ENCODE measurements at places on chromosomes 7 and 10.
A peak's percentile ranks its signal among the peaks of the same experiment; 100 is the strongest.

DNA sequence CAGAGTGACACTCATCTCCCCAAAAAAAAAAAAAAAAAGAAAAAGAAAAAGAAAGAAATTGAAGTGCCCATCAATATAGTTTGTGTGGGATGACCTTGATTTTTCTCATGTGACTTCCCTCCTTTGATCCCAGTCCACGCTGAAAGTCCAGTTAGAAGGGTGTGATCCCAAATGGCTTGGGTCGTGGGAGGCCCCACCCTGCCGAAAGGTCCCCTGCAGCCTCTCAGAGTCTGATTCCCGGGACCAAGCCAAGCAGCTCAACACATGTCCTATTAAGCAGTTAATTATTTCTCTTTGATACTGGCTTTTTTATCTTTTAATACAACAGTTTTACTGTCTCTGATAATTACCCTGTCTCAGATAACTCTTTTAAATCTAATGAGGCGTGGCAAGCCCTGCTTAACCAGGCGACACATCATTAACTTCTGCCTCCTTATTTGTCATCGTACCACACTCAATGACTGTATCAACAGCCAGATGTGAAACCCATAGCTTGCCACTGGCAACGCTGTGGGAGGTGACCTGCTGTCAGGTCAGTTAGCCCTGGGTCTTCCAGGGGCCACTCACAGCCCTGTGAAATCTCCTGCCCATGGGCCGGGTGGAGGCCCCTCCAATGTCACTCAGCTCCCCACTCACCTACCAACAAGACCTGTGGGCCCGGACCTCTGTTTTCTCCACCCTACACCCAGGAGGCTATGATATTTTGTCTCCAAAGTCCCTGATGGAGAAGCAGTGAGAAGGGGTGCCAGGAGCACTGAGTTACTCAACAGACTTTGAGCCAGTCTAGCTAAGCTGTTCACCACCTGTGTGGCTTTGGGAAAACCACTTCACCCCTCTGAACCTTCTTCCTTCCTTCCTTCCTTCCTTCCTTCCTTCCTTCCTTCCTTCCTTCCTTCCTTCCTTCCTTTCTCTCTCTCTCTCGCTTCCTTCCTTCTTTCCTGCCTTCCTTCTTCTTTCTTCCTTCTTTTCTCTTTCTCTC is 110.0 kb upstream of the SFMBT2 start:
- no peak for DNase-seq

DNA sequence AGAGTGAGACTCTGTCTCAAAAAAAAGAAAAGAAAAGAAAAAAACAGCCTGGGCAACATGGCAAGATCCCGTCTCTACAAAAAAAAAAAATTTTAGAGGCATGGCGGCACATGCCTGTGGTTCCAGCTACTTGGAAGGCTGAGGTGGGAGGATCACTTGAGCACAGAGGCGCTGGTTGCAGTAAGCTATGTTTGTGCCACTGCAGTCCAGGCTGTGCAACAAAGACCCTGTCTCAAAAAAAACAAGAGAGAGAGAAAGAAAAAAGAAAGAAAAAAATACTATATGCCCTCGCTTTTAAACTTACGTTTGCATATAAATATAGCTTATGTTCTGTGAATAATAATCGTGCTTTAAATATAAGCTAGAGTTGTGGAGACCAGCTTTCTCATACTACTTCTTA is 11.2 kb downstream of the HACD1 start:
- DNase-seq: no peak

DNA sequence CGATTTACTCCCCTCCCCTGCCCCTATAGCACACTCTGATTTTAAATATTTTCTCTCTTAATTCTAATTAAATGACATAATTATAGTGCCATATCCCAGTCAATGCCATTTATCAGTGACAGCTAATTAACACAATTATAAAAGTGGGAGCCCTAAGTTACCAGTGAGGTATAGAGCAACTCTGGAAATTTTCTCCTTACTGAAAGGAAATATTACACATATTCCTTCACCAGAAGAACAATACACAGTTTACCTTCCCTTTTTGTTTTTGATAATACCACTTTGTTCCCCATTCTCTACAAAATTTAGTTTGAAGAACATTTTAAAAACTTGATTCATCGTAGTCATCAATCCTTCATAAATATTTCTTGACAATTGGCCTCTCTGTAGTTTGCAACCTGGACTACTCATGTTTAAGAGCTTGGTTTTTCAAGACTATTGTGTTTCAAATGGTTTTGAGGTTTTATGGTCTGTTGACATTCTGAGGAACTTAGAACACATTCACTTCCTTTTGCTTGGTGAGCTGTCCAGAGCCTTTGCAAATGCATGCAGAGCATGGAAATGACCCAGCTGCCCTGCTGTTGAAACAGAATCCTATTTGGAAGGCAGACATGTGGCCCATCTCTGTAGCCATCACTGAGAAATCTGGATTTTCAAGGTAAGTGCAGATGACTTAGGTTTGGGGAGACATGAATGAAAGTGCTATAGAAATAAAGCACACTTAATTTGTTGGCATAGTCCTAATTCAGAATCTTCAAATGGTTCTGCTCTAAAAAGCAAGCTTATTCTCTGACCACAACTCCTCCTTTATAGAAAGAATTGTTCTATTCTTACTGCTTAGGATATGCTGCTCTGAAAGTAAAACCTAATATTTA is at the start of gene GPR141:
GPR141 (plus strand) TSS at position 521 of the 875 bp plus-strand sequence. CDS start 56,628 bp downstream, outside the sequence.
- DNase-seq: no peak

GRCh38 chr10:71028066-71028465 is 139.7 kb upstream of the PCBD1 start:
- no peak for DNase-seq

GRCh38 chr7:16603633-16604032 is 41.9 kb downstream of the ANKMY2 start:
- no peak for DNase-seq

- no peak for DNase-seq
These were observed 584.7 kb downstream of the GALNT17 start for GRCh38 chr7:71716690-71717089.

DNA sequence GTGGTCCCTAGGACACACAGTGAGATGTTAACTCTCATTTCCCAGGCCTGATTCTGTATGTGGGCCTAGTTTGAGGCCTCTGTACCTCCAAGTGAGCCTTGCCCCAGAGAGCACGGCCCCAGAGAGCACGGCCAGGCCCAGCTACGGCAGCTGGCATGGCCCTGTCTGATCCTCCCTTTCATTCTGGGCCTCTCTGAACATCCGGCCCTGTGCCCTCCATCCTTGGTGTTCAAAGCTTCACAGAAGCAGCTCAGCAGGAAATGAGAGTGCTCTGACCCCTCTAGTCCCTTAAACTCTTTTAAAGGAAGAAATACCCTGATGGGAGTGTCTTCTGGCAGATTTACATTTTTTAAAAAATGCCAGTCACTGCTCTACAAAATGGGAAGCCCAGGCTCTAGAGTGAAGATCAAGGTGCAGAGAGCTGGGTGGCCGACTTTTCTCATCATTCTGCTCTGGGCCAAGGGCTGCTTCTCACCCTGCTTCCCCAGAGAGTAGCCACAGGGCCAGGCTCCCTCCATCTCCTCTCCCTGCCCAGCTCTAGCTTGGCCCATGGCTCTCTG is 171.9 kb downstream of the RPS24 start:
- no peak for DNase-seq

GRCh38 chr7:137366995-137367394 is 23.5 kb upstream of the PTN start:
- no peak for DNase-seq

- DNase-seq: peak; percentile 5
These were observed 84.2 kb upstream of the MKI67 start for GRCh38 chr10:128210215-128211063.

DNA sequence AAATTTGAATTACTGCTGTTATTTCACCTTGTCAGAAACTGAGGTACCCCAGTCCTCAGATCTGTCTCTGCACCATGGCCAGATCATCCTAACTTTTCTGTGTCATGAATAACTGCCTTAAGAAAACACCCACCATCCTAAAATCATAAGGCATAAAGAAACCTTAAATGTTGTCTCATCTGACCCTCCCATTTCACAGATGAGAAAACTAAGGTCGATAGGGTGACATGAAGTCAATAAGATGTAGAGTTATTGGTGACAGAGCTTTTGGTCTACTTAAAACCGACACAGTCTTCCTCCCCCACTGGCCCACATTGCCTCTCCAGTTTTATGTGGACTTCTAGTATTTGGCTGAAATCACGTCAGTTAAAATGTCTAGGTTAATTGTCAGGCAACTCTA is 101.5 kb upstream of the PDCD4 start:
- DNase-seq: no peak

DNA sequence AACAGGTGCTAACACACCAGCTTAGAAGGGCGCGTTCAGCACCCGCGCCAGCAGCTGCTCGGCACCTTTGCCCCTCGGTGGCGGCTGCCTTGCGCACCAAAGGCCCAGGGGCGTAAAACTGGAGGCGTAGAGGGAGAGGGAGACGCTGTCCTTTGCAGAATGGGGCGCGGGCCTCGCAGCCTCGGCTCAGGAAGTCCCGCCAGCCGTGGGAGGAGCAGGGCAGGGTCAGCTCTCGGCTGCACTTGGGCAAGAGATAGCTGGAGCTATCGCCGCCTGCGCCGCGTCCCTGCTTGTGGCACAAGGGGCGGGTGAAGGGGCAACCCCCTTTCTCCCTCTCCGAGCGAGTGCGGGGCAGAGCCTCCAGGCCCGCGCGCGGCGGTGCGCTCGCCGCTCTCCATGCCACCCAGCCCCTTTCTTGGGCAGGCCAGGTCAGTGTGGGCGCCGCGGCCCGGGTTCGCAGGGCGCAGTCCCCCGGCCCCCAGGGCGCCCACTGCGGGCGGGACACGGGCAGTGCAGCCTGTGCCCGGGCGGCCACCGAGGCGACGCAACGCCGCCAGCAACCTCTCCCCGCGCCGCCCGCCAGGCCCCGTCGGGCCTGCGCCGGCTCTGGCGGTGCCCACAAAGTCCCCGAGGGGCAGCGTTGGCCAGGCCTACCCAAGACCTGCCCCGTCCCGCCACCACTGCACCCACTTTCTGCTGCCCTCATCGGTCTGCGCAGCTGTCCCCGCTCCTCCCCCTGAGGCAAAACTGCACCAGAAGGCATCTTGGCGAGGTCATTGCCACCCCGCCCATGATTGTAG is 4.1 kb downstream of the NEUROD6 start:
- DNase-seq: no peak

DNA sequence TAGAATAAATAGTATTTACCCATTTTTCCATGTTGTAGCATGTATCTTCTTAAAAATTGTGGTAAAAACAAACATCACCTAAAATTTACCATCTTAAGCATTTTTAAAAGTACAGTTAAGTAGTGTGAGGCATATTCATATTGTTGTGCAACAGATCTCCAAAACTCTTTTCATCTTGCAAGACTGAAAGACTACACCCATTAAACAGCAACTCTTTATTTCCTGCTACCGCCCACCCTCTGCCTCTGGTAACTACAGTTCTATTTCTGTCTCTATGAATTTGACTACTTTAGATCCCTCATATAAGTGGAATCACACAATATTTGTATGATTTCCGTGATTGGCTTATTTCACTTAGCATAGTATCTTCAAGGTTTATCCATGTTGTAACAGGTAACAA is 40.0 kb upstream of the AGBL3 start:
- DNase-seq: no peak

DNA sequence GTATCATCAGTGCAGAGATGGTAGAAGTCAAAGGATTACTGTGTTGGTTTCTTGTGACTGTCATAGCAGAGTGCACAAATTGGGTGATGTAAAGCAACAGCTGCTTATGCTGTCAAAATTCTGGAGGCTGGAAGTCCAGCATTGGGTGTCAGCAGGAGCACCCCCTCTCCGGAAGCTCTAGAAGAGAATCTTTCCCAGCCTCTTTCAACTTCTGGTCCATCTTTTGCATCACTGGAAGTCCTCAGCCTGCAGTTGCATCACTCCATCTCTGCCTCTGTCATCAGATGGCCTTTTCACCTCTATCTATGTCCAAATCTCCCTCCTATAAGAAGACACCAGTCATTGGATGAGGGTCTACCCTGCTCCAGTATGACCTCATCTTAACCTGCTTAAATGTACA is 35.8 kb upstream of the GALNTL5 start:
- no peak for DNase-seq

DNA sequence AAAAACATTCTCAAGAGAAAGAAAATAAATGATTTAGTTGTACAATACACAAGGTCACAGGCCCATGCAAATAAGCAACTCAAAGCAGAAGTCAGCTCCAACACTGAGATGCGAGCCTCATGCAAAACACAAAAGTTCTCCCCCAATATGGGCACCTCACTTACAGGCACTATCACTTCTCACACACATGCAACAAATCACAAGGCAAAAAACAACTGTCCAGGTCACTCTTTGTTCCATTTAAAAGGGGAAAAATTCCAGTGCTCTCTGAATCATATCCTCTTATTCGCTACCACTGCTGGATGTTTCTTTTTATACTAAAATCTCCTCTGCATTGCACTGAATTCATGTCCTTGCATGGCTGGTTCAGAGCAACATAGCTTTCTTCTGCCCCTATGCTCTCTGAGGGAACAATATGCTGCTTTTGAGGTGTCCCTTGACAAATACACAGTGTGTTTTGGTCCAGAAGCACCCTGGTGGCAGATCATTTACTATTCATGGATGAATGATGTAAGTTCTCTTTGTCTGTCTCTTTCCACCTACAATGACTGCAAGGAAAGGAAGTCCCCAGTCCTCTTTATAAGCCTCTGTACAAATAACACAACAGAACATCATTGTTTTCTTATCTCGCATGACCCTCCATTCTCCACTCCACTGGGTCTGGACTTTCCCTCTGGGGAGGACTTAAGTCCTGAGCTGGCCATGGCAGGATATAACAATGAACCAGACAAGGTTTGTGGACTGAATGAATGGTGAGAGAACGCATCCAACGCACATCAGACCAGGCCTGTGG is 85.4 kb upstream of the GSDME start:
- no peak for DNase-seq

DNA sequence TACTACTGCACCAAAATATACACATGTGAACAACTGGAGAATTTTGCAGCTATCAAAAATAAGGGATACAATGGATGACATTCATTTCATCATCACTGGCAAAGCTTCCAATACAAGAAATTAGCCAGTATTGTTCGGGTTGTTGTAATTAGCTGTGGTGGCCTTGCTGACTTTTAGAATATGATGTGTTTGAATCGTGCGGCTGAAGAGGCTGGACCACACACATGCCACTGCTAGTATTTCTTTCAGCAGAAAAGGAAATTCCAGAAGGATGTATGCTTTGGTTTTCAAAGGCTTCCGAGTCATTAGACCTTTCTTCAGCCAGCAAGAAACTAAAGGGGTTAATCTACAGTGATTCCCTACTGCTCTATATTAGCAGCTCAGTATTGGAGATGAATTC is 16.6 kb downstream of the RPP38 start:
- no peak for DNase-seq

GRCh38 chr10:23325132-23325531 is 19.5 kb downstream of the C10orf67 start:
- no peak for DNase-seq

GRCh38 chr7:98265841-98266271 is 13.8 kb upstream of the TECPR1 start:
- no peak for DNase-seq

- no peak for DNase-seq
These were observed 1.4 kb upstream of the VSTM4 start for GRCh38 chr10:49116509-49117375.

All from nucleus accumbens (tissue), 56 donors.